ENCODE measurements at places on chromosomes 3 and 15.

- DNase-seq: peak; percentile 63
Observed at GRCh38 chr3:159882790-159883779, 105.5 kb upstream of the IL12A start.

- no peak for DNase-seq
Observed at GRCh38 chr15:65286069-65286703, 497 bp downstream of the PARP16 start.

- DNase-seq: no peak
Observed at GRCh38 chr15:82186161-82186560, 76.4 kb downstream of the EFL1 start.

GRCh38 chr3:128485282-128486204 is 7.5 kb downstream of the GATA2 start:
- no peak for DNase-seq

GRCh38 chr15:52111517-52112202 is 915 bp downstream of the BCL2L10 start:
- DNase-seq: no peak

All from fibroblast of mammary gland (primary cell).